CD14-positive monocyte (primary cell): ENCODE measurements at places on chromosomes 11 and 22.

- no peak for DNase-seq
- H3K4me3 ChIP-seq: no peak overlapping the region
- H3K36me3 ChIP-seq: no peaks in the 10 kb centered on the region
- H3K27ac ChIP-seq: no peak overlapping the region
Measured at GRCh38 chr11:112834277-112834755, 126.9 kb upstream of the NCAM1 start.

- no peaks in the 10 kb centered on the region for H3K27me3 ChIP-seq
- H3K4me1 ChIP-seq: no peaks in the 10 kb centered on the region
- DNase-seq: no peak
- H3K27ac ChIP-seq: no peak overlapping the region
Measured at GRCh38 chr11:27153136-27153535, 112.5 kb downstream of the BBOX1 start.

- no peak overlapping the region for H3K4me3 ChIP-seq
- DNase-seq: no peak
- no peaks in the 10 kb centered on the region for H3K4me1 ChIP-seq
- no peak overlapping the region for H3K27ac ChIP-seq
- H3K27me3 ChIP-seq: no peaks in the 10 kb centered on the region
Measured at GRCh38 chr11:96622026-96622634, 232.3 kb downstream of the JRKL start.

GRCh38 chr22:32665676-32666075 is 135.8 kb upstream of the TIMP3 start:
- DNase-seq: no peak
- no peak overlapping the region for H3K27ac ChIP-seq
- no peaks in the 10 kb centered on the region for H3K4me1 ChIP-seq
- no peaks in the 10 kb centered on the region for H3K36me3 ChIP-seq
- no peak overlapping the region for H3K4me3 ChIP-seq

DNA sequence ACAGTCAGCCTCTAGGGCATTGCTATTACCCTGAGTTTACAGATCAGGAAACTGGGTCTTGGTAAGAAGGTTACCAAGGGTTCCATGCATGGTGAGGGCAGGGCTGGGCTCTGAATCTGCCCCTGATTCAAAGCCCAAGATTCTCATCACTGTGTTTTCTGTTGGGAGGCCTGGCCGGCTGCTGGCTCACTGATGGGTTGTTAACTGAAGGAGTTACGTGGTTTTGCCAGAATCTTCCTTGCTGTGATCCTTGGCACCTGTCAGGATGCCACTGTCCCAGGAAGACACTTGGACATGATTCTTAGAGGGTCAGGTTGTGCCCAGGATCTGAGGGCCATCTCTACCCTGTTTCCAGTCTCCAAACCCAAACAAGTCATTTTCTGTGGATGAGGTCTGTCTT is 61.5 kb downstream of the ADAMTS15 start:
- no peaks in the 10 kb centered on the region for H3K27me3 ChIP-seq
- DNase-seq: no peak
- no peaks in the 10 kb centered on the region for H3K4me1 ChIP-seq
- no peak overlapping the region for H3K27ac ChIP-seq
- no peaks in the 10 kb centered on the region for H3K36me3 ChIP-seq

DNA sequence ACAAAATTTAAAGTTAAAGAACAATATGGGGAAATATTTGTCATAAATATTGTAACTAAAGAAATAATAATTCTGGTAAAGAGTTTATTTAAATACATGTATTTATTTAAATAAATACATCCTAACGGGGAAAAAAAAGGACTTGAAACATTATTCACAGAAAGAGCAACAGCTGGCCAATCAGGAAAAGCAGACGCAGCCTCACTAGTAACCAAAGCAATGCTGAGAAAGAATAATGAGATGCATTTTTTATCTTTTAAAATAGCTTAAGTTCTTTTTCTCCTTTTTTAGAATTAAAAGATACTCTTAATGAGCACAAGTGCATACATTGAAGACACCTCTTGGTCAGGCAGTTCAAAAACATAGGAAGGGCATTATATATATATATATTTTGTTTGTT is 2.6 kb upstream of the LTO1 start:
- H3K36me3 ChIP-seq: peaks cover 5% of the 10 kb centered on the region
- H3K4me3 ChIP-seq: no peak overlapping the region
- no peak for DNase-seq
- no peaks in the 10 kb centered on the region for H3K27me3 ChIP-seq
- H3K4me1 ChIP-seq: peaks cover 24% of the 10 kb centered on the region

DNA sequence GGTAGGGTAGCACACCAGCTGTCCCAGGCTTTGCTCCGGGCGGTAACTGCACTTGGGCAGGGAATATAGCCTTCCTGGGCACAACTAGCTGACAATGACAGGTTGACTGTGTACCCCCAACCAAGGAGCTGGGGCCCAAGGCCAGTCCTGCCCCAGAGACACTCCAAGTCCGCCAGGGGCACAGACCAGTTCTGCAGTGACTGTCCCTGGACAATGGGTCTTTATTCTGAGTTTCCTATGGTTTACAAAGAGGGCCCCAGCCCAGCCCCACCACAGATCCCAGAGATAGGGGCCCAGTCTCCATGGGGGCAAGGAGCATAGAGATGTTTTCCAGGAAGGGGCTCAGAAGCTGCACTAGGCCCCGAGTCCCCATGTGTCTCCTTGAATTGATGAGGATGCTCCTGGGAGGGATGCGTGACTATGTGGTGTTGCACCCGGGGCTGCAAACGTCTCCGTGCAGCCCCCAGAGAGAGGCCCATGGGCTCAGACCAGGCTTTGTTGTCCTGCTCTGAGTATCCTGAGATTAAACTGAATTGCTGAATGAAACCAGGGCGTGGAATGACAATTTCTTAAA is 48.4 kb downstream of the CD6 start:
- H3K4me3 ChIP-seq: no peak overlapping the region
- peaks cover 25% of the 10 kb centered on the region for H3K27me3 ChIP-seq
- H3K36me3 ChIP-seq: no peaks in the 10 kb centered on the region
- no peak for DNase-seq
